ENCODE measurements at places on chromosomes 3 and 15.

DNA sequence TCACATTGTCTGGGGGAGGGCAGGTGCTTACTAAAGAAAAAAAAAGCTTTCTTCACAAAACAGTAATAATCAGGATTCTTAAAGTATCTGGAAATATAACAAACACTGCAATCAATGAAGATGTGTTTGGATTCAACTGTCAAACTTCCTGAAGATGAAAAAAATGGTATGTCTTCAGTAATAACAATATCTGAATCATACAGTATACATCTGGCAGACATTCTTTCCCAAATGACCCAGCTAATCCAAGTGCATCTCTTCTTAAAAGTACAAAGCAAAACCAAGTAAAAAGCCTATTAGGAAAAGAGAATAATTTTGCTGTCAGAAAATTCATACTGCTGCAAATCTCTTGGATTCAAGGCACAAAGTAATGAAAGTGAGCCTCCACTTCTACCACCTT is 145.0 kb upstream of the MCTP2 start:
- peak; percentile 79 for DNase-seq

GRCh38 chr3:172595664-172596393 is 72.6 kb upstream of the TNFSF10 start:
- DNase-seq: peak; percentile 46

GRCh38 chr3:45499529-45499928 is 95.0 kb upstream of the LIMD1 start:
- DNase-seq: peak; percentile 55

- DNase-seq: peak; percentile 17
These were observed 8.9 kb downstream of the MKRN2OS start for GRCh38 chr3:12536423-12536822.

DNA sequence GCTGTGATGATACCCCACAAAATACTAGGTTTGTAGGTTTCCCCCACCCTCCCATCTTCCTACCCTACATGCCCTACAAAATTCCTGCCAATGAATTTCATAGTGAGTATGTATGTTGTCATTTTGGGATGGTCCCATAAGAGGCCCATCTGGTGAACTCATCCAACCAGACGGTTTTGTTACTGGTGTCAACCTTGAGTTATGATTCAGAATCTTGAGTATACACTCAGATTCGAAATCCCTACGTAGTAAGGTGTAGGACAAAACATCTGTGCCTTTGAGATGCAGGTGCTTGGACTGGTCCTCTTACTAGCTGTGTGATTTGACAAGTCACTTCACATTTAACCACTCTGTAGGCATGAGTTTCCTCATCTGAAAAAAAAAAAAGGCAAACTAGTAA is 3.6 kb downstream of the SIAH2 start:
- no peak for DNase-seq

DNA sequence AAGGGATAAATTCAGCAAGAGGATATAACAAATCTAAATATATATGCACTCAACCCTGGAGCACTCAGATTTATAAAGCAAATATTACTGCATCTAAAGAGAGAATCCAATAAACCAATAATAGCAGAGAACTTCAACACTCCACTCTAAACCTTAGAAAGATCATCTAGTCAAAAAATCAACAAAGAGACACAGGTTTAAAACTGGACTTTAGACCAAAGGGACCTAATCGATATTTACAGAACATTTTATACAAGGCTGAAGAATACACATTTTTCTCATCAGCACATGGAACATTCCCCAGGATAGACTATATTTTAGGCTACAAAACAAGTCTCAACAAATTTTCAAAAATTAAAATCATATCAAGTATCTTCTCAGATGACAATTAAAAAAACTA is 379.0 kb downstream of the GBE1 start:
- no peak for DNase-seq

DNA sequence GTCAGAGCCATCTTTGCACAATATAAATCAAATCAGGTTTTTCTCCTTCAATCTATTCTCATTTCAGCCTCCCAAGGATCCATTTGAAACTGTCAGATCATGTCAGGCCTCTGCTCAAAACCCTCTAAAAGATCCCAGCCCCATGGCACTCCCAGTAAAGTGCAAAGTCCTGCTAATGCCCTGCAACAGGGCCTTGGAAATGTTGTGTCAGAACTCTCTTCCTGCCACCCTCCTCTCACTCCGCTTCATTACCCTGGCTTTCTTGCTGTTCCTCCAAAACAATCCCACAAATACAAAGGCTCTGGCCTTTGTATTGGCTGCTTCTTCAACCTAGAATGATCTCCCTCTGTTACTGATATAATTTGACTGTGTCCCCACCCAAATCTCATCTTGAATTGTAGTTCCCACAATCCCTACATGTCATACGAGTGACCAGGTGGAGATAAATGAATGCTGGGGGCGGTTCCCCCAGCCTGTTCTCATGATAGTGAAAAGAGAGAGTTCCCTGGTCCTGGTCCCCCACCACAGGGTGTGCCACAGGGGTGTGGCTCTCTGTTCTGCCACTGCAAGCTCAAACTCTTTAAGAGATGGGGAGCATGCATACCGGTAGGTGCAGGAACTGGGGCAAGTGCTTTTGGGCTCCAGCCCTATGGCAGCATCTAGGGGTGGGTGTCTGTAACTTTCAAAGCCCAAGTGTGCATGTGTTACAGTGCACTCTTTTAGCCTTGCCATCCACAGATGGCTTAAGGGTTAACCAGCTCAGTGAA is 22.9 kb upstream of the TRA2B start:
- DNase-seq: no peak

DNA sequence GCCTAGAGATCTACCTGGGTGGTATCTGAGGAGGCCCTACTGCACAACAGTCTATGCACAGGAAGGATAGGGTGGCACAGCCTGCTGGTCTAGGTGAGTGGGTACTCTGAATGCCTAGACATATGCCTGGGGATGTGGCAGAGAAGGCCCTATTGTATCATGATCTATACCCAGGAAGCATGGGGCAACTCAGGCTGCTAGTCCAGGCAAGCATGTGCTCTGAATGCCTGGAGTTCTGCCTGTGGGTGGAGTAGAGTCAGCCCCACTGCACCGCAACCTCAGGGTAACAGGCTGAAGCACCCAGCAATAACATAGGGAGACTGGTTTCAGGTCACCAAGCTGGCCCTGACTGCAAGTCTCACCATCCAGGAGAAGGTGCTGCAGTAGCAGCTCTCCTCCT is 224.7 kb downstream of the MFSD1 start:
- DNase-seq: no peak

- peak; percentile 66 for DNase-seq
These were observed 43.5 kb upstream of the BDH1 start for GRCh38 chr3:197599089-197599765.

DNA sequence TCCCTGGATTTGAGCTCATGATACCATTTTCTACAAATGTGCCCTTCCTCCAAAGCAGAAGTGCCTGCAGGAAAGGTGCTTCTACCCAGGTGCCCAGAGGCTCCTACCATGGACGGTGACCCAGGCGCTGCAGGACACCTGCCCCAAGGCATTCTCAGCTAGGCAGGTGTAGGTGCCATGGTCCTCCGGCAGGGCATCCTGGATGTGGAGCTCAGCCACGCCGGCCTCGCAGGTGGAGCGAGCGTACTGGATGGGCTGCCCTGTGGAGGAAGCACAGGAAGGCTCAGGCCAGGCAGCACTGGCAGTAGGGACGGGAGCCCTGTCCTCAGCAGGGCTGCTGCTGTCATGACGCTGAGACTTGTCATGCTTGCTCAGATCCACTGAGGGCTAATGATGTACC is 137.2 kb upstream of the HACD2 start:
- DNase-seq: no peak

- DNase-seq: peak; percentile 8
These were observed 37.8 kb downstream of the SLC27A2 start for GRCh38 chr15:50219820-50220219.

DNA sequence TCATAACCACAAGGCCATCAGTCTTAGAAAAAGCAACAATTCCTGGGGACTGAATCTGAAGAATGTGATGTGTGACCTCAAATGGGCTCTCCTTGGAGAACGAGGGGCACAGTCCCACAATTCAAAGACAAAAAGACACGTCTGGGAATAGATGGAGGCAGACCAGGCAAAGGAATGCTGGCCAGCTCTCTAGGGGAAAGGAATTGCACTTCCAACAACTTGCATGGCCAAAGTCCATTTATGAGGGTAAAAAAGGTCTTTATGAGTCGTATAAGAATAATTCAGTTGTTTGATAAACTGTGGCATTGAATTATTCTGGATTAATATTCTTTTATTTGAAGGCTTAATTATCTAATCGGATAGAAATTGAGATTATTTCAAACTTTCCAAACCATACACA is 180.5 kb upstream of the FEZF2 start:
- DNase-seq: no peak

DNA sequence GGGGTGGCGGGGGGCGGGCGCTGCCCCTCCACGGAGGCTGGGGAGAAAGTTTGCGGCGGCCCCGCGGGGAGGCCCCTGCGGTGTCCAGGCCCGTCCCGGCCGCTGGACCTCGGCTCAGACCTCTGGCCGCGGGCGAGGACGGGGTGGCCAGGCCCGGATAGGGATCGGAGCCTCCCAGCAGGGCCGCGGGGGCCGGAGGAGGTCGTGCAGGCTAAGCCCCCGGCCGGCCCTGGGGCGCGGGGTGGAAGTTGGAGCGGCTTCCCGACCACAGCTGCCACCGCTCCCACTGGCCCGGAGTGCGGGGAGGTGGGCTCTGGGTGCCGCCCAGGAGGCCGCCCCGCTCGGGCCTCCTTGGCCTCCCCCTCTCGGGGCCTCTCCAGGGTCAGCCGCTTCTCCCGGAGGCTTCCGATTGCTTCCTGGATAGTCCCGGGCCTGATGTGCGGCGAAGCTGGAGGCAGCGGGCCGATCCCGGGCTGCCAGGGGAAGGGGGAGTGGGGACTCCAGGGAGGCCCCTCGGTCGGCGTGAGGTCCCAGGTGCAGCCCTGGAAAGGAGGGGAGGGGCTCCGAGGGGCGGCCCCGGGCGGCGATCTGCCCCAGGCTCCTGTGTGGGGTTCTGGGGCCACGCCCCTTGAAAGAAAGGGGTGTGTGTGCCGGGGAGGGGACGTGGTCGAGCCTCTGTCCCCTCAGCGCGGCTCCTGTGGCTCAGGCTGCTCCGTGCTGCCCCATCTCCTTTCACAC is 907 bp downstream of the PLXNA1 start:
- DNase-seq: peak; percentile 27

DNA sequence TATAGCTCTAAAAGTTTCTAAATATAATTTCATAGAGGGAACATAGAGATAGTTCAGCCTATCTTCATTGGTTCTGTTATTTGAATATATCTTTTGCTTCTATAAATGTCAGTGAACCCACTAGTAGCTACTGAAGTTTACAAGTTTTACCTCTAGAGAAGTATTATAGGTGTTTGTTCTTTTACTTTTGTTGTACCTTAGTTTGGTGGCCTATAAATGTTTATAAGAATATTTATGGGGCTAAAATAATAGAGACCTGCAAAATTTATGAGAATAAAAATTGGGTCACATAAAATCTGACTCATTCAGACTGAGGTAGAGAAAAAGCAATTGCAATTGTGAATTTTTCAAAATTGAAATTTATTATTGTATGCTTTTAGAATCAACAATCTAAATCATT is 162.6 kb downstream of the SERPINI1 start:
- no peak for DNase-seq

GRCh38 chr3:36686516-36686915 is 77.8 kb downstream of the DCLK3 start:
- DNase-seq: no peak
